Esophagus muscularis mucosa (tissue), 4 donors: ENCODE measurements at places on chromosomes 11 and 22.

DNA sequence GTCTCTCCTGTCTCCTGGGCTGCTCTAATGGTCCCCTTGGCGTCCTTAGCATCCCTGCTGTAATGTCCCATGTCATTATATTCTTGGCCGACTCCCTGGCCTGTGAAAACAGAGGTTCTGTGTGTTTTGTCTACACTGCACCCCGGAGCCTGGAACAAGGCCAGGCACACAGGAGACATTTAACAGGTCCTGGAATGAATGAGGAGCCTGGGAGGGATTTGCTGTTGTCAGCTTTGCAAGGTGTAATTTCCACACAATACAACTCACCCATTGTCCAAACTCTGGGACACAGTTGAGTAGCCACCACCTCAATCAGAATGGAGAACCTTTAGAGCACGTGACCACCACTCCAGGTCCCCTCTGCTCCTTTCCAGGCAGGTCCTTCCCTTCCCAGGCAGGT lies 14.9 kb upstream of the PDGFB start:
- no peak for DNase-seq

- no peak for DNase-seq
Observed at GRCh38 chr11:86486261-86487030, 111.8 kb downstream of the CCDC81 start.

- DNase-seq: no peak
Observed at GRCh38 chr22:25447067-25447685, 117.3 kb upstream of the GRK3 start.

- peak; percentile 5 for DNase-seq
Observed at GRCh38 chr11:45948356-45948755, 25.9 kb downstream of the LARGE2 start.

DNA sequence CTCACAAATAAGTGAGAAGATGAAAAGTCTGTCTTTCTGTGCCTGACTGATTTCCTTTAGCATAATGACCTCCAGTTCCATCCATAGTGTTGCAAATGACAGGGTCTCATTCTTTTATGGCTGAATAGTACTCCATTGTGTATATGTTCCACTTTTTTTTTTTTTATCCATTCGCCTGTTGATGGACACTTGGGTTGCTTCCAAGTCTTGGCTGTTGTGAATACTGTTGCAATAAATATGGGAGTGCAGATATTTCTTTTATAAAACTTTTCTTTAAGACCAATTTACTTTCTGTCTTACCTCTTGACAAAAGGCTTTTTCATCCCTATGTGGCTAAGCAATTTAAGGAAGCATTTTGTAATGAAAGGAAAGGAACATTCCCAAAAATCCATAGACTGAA lies 104.6 kb downstream of the MUC15 start:
- DNase-seq: no peak

DNA sequence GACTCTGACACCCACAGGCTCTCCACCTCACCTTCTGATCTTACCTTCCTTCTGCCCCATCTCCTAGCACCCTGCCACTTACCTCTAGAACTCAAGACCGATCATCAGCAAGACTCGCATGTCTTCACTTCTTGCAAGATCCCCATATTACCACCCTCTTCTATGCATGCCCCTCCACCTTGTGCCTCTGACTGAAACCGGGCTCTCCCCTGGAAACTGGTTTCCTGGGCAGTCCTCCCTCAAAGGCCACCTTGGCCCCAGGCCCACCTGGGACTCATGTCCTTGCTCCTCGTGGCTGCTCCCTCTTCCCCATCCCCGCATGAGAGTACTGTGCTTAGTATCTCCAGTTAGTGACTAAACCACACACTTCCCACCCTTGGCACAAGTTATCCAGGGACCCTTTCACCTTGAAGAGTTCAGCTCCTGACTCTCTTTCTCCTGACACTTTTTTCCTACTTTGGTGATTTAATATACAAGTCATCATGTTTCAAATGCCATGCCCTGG lies 136.7 kb downstream of the SPATA19 start:
- no peak for DNase-seq

DNA sequence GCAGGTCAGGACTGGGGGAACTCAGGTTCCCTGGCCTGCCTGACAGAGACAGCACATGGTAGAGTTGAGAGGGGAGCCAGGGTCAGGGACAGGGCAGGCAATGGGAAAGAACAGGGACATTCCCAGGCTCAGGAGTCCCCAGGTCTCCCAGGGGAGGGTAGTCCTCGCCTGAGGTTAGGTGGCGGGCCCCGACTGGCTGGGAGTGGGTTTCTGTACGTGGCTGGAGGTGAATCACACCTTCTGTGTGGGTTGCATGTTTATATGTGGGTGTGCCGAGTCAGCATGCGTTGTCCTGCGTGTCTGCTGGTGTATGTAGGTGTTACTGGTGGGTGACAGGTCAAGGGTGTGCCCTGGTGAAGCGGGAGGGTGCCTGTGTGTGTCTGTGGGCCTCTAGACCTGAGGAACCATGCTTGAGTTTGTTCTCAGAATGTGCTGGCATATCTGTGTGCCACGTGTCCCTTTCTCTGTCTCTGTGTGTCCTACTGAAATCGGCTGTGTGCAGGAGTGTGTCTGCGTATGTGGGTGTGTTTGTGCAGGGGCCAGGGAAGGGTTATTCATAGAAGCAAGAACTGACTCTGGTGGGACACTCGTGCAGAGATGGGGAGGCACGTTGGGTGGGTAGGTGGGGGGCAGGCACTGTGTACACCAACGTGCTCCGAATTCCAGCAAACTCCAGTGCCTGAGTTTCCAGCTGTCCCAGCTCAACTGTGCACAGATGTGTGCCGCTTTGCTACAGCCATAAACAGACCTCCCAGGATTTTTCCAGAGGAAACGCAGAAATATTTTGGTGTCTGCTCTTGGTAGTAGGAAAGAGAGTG lies 23.8 kb upstream of the OAF start:
- no peak for DNase-seq

GRCh38 chr11:77287136-77287535 lies 14.3 kb downstream of the GDPD4 start:
- DNase-seq: no peak

GRCh38 chr11:102464859-102465500 lies 12.4 kb upstream of the TMEM123 start:
- DNase-seq: no peak

DNA sequence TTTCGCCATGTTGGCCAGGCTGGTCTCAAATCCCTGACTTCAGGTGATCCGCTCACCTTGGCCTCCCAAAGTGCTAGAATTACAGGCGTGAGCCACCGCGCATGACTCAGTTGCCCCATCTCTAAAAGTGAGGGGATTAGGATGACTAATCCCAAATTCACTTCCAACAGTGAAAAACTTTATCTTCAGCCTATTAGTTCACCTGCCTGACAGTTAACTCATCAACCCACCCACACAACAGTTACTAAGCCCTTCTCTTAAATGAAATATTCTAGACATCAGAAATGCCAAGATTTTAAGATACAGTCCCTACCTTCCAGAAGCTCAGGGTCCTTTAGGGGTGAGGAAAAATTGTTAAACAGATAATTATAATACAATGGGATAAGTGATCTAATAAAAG lies 2.0 kb upstream of the ANKRD42 start:
- no peak for DNase-seq

DNA sequence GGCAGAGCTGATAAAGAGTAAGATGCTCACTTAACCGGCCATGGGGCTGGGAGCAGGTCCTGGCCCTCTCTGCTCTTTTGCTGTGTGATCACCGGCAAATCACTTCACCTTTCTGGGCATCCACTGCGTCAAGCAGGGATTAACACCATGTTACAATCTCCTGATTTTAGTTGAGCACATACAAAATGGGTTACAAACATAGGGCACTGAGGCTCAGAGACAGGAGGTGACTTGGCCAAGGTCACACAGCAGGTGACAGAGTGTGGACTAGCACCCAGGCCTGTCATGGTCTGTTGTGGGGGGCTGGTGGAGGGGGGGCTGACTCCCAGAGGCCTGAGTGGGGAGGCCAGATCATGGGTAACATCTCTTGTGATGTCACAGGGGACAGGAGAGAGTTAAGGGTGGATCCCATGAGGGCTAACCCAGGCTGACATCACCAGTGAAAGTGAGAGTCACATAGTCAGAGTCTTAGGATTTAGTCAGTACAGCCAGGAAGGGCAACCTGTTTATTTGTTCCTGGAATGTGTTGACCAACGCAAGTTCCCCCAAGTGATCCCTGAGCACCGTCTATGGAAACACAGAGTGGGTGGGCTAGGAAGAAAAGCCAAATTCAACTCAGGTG lies 27.8 kb downstream of the GDPD5 start:
- no peak for DNase-seq

- DNase-seq: peak; percentile 83
Observed at GRCh38 chr22:47659467-47660223, 897.2 kb downstream of the TBC1D22A start.

DNA sequence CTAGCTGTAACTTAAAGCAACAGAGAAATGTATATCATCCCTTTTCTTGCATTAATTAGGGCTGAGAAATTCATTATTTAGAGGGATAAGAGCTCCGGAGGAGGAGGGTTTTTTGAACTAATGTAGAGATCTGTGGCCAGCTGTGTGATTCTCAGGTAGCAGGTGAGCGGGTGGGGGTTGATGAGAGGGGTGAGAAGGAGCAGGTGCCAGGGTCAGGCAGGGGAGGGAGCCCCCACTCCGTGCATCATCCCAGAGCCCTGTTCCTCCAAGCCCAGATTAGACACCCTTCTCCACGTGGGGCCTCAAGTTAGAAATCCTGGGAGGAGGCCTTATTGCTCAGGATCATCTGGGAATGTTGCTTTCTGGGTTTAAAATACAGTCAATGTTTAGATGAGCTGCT lies 24.9 kb downstream of the ZBTB16 start:
- no peak for DNase-seq

GRCh38 chr11:123194337-123195187 lies 486 bp downstream of the CLMP start:
- DNase-seq: no peak

GRCh38 chr11:20022363-20023081 lies 137.8 kb downstream of the DBX1 start:
- DNase-seq: no peak

DNA sequence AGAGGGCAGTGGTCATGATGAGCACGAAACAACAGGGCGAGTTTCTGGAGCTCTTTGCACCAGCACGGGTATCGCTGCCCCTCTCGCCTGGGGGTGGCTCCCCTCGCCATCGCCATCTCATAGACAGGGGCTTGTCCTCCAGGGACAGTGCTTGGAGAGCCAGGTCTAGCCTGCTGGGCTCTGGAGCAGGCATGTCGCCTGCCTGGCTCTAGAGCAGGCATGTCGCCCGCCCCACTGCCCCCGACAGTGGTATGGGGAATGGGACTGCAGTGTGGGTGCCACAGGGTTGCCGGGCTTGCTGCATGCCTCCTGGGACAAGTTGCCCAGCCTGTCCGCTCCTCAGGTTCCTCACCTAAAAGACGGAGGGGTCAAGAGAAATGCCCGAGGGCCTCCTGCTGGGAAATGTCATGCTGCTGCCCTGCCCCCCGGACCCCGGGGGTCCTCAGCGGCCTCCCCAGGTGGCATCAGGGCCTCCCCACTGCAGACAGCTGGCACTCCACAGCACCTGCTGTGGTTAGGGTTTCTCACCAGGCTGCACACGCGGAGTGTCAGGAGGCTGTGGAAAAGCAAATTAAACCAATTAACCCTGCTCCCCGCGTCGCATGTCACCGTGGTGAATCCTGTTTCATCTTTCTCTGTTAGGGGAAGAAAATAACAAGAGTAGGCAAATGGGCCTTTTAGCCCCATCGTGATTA lies 403.0 kb downstream of the TBC1D22A start:
- DNase-seq: no peak

DNA sequence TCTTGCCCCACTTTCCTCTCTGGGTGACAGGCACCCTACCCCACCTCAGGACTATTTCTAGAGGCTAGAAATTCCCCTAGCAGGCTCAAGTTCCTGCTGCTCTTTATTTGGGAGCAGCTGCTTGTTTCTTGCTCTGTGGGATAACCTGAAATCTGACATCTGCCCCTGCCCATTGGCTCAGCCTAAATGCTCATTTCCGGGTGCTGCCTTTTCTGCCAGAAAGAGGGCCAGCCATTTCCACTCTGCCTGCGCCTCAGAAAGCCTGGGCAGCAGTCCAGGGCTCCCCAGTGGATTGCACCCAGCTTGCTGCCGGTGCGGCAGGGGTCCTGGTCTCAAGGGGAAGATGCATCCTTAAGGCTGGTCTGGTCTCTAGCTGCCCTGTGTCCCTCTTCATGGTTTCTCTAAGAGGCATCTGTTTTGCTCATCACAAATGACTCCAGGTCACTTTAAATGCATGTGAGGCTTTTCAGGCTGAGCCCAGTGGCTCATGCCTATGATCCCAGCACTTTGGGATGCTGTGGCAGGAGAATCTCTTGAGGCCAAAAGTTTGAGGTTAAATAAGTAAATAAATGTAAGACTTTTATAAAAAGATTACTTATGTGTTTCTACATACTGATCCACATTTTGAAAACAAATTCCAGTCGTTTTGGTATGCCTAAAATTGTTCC lies 10.3 kb upstream of the PNPLA5 start:
- DNase-seq: no peak

GRCh38 chr22:20169253-20169822 lies 18.5 kb upstream of the CCDC188 start:
- DNase-seq: no peak

GRCh38 chr11:19766206-19766605 lies 53.6 kb downstream of the NAV2 start:
- no peak for DNase-seq

- DNase-seq: no peak
Observed at GRCh38 chr11:34890812-34891211, 25.4 kb downstream of the APIP start.

- no peak for DNase-seq
Observed at GRCh38 chr11:20000351-20001134, 159.7 kb downstream of the DBX1 start.

- DNase-seq: no peak
Observed at GRCh38 chr22:18078329-18079041, 695 bp downstream of the PEX26 start.

DNA sequence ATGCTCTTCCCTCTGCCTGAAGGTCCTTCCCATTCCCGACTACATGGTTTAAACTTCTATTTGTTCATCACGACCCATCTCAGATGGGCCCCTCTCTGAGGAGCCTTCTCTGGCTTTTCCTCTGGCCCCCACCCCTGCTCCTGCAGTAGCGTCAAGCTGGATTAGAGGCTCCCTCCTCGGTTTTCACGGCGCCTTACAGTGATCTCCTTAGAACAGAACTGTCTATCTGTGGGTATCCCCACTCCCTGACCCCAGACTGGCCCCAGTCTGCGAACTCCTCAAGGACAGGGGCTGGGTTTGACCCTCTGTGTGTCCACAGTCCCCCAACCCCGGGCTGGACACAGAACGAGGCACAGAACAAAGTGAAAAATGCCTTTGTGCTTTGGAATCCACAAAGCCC lies 2.8 kb downstream of the PLEKHB1 start:
- no peak for DNase-seq

GRCh38 chr11:12445001-12445400 lies 67.6 kb downstream of the PARVA start:
- peak; percentile 90 for DNase-seq

GRCh38 chr11:65898656-65899355 lies 1.4 kb downstream of the FOSL1 start:
- DNase-seq: no peak

- DNase-seq: no peak
Observed at GRCh38 chr11:33894398-33894746, 2.5 kb upstream of the LMO2 start.

DNA sequence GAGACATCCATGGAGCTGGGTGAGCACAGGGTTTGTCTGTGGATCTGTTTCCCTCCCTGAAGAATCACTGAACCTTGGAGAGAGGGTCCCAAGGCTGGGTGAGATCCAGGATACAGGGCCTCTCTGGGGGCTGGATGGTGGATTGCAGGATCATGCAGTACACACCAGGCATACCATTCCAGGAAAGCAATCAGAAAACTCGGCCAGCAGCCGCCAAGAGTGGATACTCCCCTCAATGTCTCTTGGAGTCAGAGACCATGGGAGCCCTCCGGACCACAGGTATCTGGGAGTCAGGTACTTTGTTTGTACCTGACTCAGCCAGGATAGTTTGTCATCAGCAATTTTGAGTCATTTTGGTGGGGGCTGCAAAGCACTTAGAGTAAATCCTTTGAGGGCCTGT lies 14.6 kb upstream of the SYT13 start:
- peak; percentile 86 for DNase-seq
